ENCODE measurements at places on chromosomes 13 and 19. TPM values are rescaled to one million over a fixed set of nuclear protein-coding genes. Genes with fewer than 3 reads are reported as not detected.

DPY19L3 gene
- 9.4 TPM for total RNA-seq

LILRB4 gene
- not detected for total RNA-seq

BEST2 gene
- total RNA-seq, result not detected

LGI4 gene
- not detected for total RNA-seq

RUBCNL gene
- not detected for total RNA-seq

RYR1 gene
- total RNA-seq, result 0.61 TPM

KIR2DL4 gene
- not detected for total RNA-seq

AMER2 gene
- total RNA-seq, result not detected

CEACAM21 gene
- 0.32 TPM for total RNA-seq

TMEM190 gene
- total RNA-seq, result not detected

PROSER1 gene
- total RNA-seq, result 8.8 TPM

CCNE1 gene
- total RNA-seq, result 9.4 TPM

MYO9B gene
- total RNA-seq, result 34.2 TPM

ADAMTSL5 gene
- 0.32 TPM for total RNA-seq

GNG7 gene
- 0.32 TPM for total RNA-seq

All from epithelial cell of umbilical artery (primary cell).